Hematopoietic multipotent progenitor cell treated with erythropoietin and hydrocortisone succinate and interleukin-3 and kit ligand, for 4 days (in vitro differentiated cells): ENCODE measurements at places on chromosomes 16 and 17.

DNA sequence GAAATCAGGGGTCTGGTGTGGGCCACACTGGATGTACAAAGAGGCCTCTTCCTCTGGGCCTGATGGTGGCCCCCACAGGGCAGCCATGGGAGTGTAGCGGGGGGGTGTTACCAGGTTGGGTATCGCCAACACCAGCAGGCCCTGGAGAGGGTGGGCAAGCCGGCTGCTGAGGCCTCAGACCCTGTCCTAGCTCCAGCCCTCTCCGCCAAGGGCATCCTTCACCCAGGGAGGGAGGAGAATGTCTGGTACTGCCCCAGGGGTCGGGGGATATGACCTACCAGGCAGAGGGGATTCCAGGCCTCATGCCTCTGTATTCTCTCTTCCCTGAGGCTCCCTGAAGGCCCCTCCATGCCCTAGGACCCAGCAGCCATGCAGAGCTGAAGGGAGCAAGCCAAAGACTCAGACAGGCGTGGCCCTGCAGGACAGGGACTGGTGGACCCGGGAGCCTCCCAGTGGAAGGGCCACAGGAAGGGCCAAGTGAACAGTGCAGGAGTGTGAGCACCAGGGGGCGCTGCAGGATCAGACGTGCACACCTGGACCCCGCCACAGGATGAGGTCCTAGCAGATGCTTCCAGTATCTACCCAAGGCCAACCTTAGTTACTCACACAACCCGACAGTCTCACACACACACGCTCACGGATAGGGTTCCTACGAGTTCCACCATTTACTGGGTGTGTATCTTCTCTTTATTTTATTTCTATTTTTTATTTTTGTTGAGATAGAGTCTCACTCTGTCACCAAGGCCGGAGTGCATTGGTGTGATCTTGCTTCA lies 10.9 kb upstream of the CES4A start:
- peak; percentile 92 for DNase-seq

DNA sequence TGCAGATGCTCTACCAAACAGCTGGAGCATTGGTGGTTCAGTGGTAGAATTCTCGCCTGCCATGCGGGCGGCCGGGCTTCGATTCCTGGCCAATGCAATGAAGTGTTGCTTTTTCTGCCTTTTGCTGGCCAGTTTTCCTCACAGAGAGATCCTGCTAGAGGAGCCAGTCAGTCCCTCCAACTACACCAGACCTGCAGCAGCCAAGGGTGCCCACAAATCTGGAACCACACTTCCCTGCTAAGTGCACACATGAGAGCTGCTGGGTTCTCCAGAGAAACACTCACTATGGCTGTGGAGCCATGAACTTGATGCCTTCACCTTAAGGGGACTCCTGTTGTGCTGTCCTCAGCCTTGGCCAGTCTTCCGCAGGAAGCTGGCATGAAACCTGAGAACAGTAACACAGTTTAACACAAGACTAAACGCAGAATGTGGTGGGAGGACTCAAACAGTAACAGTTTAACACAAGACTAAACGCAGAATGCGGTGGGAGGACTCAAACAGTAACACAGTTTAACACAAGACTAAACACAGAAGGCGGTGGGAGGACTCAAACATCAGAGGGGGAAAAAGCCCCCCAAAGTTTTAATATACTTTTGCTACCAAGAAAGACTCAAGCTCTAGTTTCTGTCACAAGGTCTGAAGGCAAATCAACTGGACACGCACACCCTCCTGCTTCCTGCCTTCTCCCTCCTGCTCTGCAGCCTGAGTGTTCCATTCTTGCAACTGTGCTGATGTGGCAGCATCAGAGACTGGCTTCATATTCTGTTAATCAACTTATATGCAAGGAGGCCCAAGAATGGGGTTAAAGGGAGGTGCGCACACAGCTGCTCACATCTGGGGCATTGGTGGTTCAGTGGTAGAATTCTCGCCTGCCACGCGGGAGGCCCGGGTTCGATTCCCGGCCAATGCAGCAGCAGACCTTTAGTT lies 12.0 kb downstream of the VAC14 start:
- DNase-seq = no peak

- DNase-seq = peak; percentile 90
Observed at GRCh38 chr16:2486645-2487516, 12.0 kb downstream of the TBC1D24 start.

GRCh38 chr17:55576996-55577586 lies 65.8 kb upstream of the SMIM36 start:
- DNase-seq = peak; percentile 46

- no peak for DNase-seq
Observed at GRCh38 chr17:36498155-36498554, 11.7 kb downstream of the ZNHIT3 start.

DNA sequence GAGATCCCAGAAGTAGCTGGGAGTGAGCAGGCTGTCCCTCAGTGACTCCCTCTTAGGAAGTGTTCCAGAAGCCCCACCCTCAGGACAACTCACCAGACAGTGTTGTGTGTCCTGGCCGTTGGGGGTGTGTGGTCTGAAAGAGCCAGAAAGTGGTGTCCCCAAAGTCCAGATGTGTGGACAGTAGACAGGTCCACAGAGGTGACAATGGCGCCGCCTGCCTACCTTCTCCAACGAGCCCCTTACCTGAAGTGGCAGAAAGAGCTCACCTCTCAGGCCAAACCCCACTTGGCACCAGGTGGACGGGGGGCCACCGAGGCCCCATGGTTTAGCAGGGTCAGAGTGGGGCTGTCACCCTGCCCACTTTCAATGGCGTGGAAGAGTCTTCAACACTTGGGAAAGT lies 19.9 kb downstream of the C17orf100 start:
- no peak for DNase-seq

- peak; percentile 19 for DNase-seq
Observed at GRCh38 chr16:77977339-77977738, 45.0 kb upstream of the CLEC3A start.

- DNase-seq = no peak
Observed at GRCh38 chr17:46800573-46800972, 17.9 kb downstream of the WNT3 start.

DNA sequence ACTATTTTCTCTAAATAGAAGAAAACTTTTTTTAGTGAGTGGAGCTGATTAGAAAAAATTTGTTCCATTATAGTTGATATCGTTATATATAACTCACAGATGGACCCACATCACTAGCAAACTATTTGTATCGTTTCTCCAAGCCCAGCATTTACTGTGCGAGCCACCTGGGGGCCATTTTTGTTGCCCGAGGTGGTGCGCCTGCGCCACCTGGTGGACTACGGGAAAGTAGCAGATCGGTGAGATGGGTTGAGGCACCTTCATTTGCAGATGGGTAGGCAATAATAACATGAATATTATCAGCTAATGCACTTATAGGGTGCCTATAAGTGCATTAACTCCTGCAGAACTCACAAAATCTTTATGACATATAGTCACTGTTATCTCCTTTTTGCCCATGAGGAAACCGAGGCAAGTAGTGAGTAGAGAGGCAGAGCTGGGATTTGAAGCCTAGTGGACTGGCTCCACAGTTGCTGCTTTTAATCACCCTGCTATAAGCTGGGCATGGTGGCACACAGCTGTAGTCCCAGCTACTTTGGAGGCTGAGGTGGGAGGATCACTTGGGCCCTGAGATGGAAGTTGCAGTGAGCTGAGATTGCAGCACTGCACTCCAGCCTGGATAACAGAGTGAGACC lies 23.2 kb upstream of the NTN1 start:
- peak; percentile 86 for DNase-seq

- DNase-seq = no peak
Observed at GRCh38 chr17:55386796-55387332, 34.8 kb downstream of the MMD start.

DNA sequence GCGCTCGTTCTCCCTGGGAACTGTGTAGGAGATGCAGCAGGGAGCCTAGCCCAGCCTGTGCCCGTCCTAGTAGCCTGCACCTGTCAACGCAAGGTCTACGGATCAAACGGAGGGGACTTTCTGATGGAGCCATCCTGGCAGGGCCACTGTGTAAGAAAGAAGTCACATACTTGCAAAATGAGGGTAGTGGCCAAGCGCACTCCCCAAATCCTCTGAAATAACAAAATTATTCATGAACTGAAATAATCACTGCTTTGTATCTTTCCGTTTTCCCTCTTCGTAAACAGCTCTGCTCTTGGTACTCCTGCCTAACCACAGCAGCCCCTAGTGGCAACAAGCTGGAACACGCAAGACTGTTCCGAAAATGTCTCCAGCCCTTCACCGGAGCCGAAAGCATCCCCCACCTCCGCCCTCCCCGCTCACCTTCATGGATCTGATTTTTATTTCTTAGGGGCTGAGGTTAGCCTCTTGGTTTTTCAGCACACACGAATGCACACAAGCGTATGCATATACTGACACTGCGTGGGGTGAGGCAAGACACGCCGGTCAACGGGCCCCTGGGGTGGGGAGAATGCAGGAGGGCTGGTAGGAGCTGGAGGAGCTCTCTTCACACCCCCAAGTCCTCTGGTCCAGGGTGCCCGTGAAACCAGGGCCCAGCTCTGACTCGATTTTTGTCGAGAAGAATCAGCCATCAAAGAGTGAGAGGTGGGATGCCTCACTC lies 100.8 kb downstream of the ABCC12 start:
- peak; percentile 62 for DNase-seq

DNA sequence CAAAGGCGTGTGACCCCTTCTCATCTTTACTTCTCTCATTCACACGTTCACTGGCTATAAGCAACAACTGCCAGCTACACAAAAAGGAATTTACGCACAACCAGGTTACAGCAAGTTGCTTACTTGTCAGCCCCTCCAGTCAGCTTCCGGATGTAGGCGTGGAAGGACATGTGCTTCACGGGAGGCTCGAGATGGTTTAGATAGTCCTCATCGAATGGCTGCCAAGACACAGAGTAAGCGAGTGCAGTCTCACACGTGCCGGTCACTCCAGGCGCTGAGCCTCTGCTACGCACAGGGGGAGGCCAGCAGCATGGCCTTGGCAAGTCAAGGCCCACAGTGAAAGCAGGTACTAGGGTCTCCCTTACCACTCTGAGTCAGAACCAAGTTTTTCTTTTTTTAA lies 28.3 kb downstream of the NPLOC4 start:
- no peak for DNase-seq

DNA sequence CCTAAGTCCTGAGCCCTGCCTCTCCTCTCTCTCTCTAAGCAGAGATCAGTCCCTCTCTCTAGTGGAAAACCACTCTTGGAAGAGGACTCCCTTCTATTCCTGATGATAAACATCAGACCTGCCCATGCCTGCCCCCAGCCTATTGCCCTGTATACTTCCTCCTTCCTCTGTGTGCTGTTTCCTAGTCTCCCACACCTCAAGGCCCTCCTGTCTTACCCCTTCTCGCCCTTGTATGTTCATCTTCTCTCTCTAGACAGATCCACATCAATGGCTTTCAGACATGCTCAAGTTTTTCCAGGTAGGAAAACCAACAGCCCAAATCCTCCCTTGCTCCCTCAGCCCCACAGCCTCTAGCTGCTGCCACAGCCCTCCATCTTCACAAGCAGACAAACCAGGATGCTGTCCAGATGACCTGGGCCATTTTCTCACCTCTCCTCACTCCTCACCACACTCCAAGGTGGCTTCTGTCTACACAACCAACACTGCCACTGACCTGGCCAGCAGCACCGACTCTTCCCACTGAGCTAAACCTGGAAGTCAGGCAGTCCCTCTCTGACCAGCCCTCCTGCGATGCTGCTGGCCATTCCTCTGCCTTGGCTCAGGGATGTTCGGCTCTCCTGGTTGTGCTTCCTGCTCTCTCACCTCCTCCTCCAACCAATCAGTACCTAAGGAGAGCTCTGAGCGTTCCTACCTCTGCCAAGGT lies 36.3 kb downstream of the MARF1 start:
- no peak for DNase-seq

GRCh38 chr17:21686165-21687015 lies 5.9 kb upstream of the KCNJ18 start:
- no peak for DNase-seq

DNA sequence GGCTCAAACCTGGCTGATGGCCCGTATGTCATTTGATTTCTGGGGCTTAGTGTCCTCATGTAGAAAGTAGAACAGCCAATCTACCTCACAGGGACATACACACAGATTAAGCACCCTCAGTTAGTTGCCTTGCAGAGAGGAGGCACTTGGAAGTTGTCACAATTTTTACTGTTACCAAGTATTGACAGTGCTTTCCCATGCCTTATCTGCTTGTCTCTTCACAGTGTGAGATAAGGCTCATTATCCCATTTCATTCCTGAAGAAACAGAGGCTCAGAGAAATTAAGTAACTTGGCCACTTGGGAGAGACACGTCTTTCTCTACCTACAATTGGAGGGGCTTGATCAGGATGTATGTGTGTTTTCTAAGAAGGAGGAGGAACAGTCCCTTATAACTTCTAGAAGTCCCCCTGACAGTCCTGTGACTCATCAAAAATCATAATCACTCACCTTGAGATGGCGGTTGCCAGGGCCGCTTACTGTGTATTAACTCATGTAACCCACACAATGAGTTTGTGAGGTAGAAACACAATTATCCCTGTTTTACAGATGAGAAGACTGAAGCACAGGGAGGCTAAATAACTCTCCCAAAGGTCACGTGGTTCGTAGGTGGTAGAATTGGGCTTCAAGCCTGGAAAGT lies 56.9 kb upstream of the LHX1 start:
- no peak for DNase-seq

DNA sequence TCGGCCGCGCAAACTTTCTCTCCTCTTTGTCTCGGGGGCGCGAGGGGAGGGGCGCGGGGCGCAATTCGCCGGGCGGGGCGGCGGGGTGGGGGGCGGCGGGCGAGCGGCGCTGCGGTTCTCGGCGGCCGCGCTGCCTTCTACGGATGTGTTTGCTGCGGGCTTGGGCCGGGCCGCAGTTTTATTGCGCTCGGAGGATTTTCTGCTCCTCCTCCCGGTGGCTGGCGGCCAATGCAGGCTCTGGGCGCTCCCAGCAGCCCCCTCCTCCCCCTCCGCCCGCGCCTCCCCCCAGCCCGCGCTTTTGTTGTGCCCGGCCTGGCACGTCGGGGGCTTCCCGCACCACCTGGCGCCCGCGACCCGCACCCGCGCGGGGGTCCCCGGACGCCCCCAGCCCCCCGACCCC lies at the start of gene TIMP2:
Gene TIMP2 (minus strand): TSS at position 154 of the 400 bp plus-strand sequence. CDS start 299 bp downstream, outside the sequence.
- DNase-seq = peak; percentile 85

- peak; percentile 8 for DNase-seq
Observed at GRCh38 chr16:13864689-13865088, 55.3 kb upstream of the ERCC4 start.

DNA sequence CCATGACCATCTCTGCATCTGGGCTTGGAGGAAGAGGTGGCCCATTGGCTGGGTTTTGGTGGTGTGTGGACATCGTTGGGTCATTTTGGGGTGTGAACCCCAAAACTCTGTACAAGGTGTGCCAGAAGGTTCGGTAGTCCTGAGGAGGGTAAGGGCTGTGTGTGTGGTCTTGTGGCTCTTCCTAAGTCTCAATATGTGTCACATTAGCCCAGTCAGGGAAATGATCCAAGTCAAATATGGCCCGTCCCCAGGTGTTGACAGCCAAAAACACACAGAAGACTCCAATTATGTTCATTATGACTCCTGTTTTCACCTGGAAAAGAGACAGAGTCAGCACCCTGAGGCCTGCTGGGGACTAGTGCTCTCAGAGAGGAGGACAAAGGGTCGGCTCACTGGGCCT lies 27.1 kb downstream of the SLC13A5 start:
- no peak for DNase-seq

DNA sequence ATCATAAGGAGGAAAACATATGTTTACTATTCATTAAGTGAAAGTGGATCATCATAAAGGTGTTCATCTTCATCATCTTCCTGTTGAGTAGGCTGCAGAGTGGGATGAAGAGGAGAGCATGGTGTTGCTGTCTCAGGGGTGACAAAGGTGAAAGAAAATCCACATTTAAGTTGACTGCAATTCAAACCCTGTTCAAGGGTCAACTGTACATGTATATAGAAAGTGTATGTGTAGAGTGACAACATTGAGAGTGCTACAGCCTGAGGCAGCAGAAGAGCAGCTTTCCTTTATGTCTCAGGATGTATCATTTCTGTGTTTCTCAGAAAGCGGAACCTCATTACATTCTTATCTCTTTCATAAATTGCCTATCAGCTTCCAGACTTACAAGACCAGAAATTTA lies 17.2 kb downstream of the ORC6 start:
- DNase-seq = no peak
